Prostate gland (tissue), 2 donors: ENCODE measurements at places on chromosomes 12 and 14. TPM values are rescaled to one million over a fixed set of nuclear protein-coding genes. Genes with fewer than 3 reads are reported as not detected.

The SYCP3 gene
- total RNA-seq = 14.0 TPM

The MUCL1 gene
- total RNA-seq = not detected

The CLECL1 gene
- not detected for total RNA-seq

The SERPINA12 gene
- total RNA-seq = 0.82 TPM

The DBX2 gene
- 2.7 TPM for total RNA-seq

DNA sequence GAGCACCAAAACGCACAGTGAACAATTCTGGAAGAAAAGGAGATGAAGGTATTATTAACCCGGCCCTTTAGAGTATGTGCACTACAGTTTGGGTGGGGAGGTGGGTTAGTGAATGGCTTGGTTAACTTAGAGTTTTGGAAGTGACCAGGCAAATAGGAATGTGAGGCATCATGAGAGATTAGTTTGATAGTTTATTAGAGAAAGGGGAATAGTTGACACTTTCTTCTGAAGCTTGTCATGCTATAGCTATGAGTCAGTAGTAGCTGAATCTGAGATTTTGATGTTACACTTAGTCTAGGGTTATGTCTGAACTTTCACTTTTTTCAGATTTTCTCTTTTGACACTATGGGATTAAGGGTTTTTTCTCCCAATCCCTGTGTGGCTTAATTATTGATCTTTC, 567.2 kb downstream of the SNAPC1 start:
- no peak overlapping the region for H3K4me3 ChIP-seq
- DNase-seq = no peak
- H3K4me1 ChIP-seq = no peaks in the 10 kb centered on the region
- no peaks in the 10 kb centered on the region for H3K36me3 ChIP-seq
- H3K27ac ChIP-seq = no peak overlapping the region
- H3K27me3 ChIP-seq = no peaks in the 10 kb centered on the region

DNA sequence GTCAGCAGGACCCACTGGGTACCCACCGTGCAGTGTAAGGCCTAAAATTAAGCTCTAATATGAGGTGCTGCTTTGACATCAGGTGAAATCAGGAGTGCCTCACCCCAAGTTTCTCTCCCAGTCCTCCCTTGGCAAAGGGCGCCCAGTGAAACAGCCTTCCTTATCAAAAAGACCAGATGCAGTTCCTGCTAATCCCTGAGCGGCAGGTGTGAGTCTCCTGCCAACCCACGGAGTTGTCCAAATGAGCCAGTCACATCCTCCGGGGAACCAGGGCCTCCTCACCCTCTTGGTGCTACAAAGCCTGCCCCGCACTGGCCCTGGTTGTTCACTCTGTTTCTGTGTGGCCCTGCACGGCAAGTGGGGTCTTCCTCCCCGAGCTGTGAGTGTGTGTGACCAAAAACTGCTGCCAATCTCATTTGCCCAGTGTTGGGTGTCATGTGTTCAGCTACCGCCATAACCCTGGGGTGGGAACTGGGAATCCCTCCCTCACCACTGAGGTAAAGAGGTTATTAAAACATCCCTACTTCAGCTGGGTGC, 20.2 kb upstream of the P2RX4 start:
- no peak for DNase-seq
- no peaks in the 10 kb centered on the region for H3K36me3 ChIP-seq
- no peaks in the 10 kb centered on the region for H3K4me1 ChIP-seq
- H3K27me3 ChIP-seq = no peaks in the 10 kb centered on the region
- no peak overlapping the region for H3K27ac ChIP-seq
- no peak overlapping the region for H3K4me3 ChIP-seq

DNA sequence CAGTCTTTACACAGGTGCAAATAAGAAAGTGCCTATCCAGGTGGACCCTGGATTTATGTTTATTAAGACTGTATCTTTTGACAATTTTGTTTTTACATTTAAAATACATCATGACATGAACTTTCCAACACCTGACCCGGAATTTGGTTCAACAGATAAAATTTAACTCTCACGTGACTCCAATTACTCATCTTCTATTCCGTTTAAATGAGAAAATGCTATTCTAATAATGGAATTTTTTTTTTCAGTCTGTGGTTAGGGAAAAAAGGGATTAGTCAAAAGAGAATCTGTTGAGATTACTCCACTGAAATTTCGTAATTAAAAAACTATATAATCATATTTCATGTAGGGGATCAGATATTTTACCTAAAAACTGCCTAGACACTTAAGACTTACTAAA, 11.1 kb downstream of the VPS37B start:
- no peak overlapping the region for H3K4me3 ChIP-seq
- no peak overlapping the region for H3K27ac ChIP-seq
- peaks cover 19% of the 10 kb centered on the region for H3K4me1 ChIP-seq
- no peaks in the 10 kb centered on the region for H3K36me3 ChIP-seq
- H3K27me3 ChIP-seq = no peaks in the 10 kb centered on the region

GRCh38 chr14:92724516-92725340, 23.7 kb downstream of the LGMN start:
- peak; percentile 74 for DNase-seq
- H3K4me3 ChIP-seq = no peak overlapping the region
- no peaks in the 10 kb centered on the region for H3K27me3 ChIP-seq
- H3K27ac ChIP-seq = peak overlapping the region; percentile 15
- no peaks in the 10 kb centered on the region for H3K36me3 ChIP-seq
- peaks cover 8% of the 10 kb centered on the region for H3K4me1 ChIP-seq

GRCh38 chr12:101592448-101592847, 2.3 kb upstream of the MYBPC1 start:
- H3K27ac ChIP-seq = no peak overlapping the region
- DNase-seq = no peak
- no peaks in the 10 kb centered on the region for H3K27me3 ChIP-seq
- H3K4me3 ChIP-seq = no peak overlapping the region
- H3K4me1 ChIP-seq = no peaks in the 10 kb centered on the region

DNA sequence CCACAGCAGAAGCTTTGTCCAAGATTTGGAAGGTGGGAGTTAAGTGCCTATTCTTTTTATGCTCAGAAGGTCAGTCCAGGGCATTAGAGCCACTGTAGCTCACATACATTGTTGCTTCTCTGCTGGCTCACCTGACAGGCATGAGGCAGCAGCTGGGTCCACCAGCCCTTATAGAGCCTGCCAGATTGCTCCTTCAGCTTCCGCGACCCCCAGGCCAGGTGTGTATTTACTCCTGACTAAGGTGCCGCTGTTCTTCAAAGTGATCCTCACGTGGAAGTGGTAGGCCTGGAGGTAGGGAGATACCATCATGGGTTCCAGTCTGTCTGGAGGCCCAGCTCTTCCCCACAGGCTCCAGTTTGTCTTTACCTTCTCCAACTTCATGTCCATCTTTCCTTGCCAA, 17.5 kb upstream of the CPM start:
- no peak overlapping the region for H3K27ac ChIP-seq
- no peaks in the 10 kb centered on the region for H3K27me3 ChIP-seq

GRCh38 chr14:90281756-90282155, 25.4 kb downstream of the PSMC1 start:
- H3K36me3 ChIP-seq = peaks cover 6% of the 10 kb centered on the region
- H3K27ac ChIP-seq = no peak overlapping the region
- no peaks in the 10 kb centered on the region for H3K27me3 ChIP-seq
- no peak for DNase-seq

- no peaks in the 10 kb centered on the region for H3K27me3 ChIP-seq
- no peaks in the 10 kb centered on the region for H3K36me3 ChIP-seq
- H3K27ac ChIP-seq = no peak overlapping the region
- H3K4me3 ChIP-seq = no peak overlapping the region
- H3K4me1 ChIP-seq = no peaks in the 10 kb centered on the region
These were observed 14.3 kb upstream of the PAPLN start for GRCh38 chr14:73223049-73223448.

DNA sequence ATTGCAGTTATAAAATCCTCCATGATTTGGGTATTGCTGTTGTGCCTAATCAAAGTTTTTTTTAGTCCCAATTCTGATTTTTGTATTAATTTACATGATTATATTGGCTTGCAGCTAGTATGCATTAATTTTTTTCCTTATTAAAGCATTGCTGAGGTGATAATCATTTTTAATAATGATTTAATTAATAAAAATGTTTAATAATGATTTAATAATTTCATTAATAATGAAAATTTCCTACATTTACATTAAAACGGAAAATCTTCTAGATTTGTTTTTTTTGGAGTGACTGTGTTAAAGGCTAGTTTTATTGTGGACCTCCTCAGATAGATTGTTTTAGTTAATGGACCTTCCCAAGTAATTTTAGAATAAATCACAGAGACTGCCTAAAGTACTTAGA, 79.6 kb downstream of the CCDC91 start:
- no peaks in the 10 kb centered on the region for H3K4me1 ChIP-seq
- DNase-seq = no peak
- H3K36me3 ChIP-seq = no peaks in the 10 kb centered on the region
- no peak overlapping the region for H3K27ac ChIP-seq
- no peak overlapping the region for H3K4me3 ChIP-seq

DNA sequence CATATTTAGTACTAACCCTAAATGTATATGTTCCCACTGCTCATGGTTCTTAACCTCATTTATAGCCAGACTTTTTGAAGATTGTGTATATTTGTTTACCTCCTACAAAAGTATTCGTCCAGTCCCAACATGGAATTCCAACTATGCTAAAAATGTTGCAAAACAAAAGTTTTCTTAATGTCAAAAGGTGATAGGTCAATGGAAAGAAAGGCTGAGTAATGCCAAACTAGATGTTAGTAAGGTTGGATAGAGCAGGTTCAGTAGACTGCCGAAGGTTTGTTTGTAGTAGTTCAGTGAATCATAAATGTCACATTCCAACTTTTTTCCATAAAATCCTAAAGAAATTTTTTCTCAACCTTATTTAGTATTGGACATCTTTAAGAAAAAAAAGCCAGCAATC, 874.5 kb downstream of the FLRT2 start:
- no peak overlapping the region for H3K27ac ChIP-seq
- no peaks in the 10 kb centered on the region for H3K4me1 ChIP-seq
- no peaks in the 10 kb centered on the region for H3K27me3 ChIP-seq
- no peaks in the 10 kb centered on the region for H3K36me3 ChIP-seq
- DNase-seq = no peak

DNA sequence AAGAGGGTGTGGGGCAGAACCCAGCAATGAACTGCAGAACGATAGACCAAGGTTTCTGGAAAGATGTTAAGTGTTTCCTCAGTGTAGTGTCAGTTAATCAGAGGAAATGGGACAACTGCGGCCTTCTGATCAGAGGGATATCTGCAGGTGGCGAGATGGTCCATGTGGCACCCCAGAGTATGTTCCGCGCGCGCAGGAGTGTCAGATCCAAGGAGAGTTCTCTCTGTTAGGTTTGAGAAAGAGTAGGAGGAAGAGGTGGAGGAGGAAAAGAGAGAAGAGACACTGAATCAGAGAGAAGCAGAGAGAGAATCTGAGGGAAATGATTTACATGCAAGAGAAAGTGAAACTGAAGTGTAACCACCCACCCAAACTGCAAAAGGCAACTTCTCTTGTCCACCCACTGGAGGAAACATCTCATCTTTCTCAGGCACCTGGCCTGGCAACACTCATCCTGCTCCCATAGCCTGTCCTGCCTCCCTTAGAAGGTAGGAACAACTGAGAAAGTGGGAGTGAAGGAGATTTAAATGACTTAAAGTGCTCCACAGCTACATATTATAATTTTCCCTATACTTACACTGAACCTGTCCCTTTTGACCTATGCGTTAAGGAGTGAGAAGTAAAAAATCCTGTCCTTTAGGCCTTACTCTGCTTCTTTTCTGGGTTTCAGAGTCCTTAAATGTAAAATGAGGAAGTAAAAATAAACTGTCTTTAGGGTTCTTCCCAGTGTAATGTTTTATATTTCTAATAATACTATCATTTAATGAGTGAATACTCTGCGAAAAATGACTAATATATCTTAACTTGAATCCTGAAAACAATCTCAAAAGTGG, 6.8 kb upstream of the TESPA1 start:
- H3K4me3 ChIP-seq = no peak overlapping the region
- no peak overlapping the region for H3K27ac ChIP-seq
- no peak for DNase-seq
- no peaks in the 10 kb centered on the region for H3K4me1 ChIP-seq
- H3K36me3 ChIP-seq = no peaks in the 10 kb centered on the region

DNA sequence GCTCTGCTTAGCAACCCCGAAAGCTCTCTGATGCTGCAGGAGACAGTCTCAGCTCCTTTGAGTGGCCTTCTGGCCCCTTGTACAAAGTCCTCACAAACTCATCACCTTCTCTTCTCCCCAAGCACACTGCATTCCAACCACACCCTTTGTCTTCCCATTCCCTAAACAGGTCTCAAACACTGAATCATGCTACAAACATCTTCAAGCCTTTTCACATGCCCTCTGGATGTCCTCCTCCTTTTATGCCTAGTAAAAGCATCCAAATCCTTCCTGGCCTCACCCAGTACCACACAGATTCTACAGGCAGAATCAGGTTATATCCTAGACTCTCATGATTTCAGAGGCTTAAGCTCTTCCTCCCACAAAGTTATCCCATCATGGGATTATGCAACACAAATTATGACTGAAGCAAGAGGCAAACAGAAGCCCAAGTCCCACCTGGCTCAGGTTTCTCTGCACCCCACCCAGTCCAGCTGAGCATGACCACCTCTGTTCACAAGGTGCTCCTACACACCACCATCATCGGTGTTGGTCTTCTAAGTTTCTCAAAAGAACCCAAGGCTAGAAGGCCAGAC, 61.4 kb upstream of the PCED1B start:
- no peaks in the 10 kb centered on the region for H3K27me3 ChIP-seq
- DNase-seq = no peak
- no peaks in the 10 kb centered on the region for H3K4me1 ChIP-seq
- H3K36me3 ChIP-seq = no peaks in the 10 kb centered on the region

GRCh38 chr12:8665759-8666158, 3.1 kb upstream of the MFAP5 start:
- no peaks in the 10 kb centered on the region for H3K27me3 ChIP-seq
- no peaks in the 10 kb centered on the region for H3K4me1 ChIP-seq
- no peaks in the 10 kb centered on the region for H3K36me3 ChIP-seq
- no peak overlapping the region for H3K4me3 ChIP-seq
- peak; percentile 4 for DNase-seq

DNA sequence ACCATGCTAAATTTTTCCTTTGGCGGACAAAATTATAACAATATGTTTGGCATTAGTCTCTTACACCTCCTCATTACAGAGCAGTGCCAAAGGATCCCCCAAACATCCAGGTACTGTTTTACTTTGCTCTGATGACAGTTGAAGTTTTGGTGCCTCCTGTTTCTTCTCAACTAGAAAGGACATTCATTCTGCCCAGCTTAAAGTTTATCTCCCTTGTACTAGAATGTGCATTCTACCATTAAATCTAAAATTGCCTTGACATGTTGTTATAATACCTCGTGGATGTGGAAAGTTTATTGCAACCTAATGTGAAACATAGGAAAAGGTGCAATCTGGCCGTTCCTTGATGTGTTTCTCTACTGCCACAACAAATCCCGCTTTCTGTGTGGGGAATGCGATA, 173.4 kb downstream of the KITLG start:
- no peak overlapping the region for H3K27ac ChIP-seq
- no peaks in the 10 kb centered on the region for H3K4me1 ChIP-seq
- H3K36me3 ChIP-seq = no peaks in the 10 kb centered on the region
- H3K4me3 ChIP-seq = no peak overlapping the region

GRCh38 chr12:4794491-4794890, 74.3 kb downstream of the GALNT8 start:
- H3K36me3 ChIP-seq = no peaks in the 10 kb centered on the region
- no peak overlapping the region for H3K4me3 ChIP-seq
- DNase-seq = no peak

- no peaks in the 10 kb centered on the region for H3K36me3 ChIP-seq
- H3K27ac ChIP-seq = no peak overlapping the region
- H3K4me3 ChIP-seq = no peak overlapping the region
- H3K27me3 ChIP-seq = no peaks in the 10 kb centered on the region
- H3K4me1 ChIP-seq = no peaks in the 10 kb centered on the region
These were observed 4.7 kb upstream of the PCED1B start for GRCh38 chr12:47074757-47075156.
